ENCODE measurements at places on chromosomes 6 and 20.
A peak's percentile ranks its signal among the peaks of the same experiment; 100 is the strongest.

DNA sequence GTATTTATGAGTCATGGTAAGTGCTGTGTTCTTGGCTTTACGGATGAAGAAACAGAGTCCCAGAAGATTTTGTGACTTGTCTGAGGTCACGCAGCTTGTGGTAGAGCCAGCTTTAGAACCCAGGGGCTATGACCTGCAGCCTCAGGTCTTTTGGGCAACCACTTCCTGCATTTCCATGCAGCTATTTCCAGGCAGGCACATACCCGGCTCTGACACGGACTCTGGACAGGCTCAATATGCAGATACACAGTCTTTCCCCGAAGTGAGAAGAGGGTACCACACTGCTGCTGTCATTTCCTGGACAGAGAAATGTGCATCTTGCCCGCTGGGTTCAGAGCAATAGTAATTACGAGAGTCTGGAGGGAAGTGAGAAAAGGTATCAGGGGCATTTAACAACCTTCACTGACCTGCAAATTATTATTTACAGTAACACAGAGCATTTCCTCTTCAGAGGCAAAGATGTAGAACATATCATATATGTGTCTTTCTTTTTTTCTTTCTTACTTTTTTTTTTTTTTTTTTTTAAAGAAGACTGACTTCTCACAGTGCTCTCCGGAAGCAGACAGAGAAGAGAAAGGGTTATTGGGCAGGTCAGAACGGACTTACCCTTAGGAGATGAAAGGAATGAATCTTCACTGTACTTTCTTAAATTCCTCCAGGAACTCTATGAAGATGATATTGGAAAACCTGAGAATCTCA, 185.1 kb downstream of the CLIC5 start:
- peak; percentile 51 for DNase-seq

DNA sequence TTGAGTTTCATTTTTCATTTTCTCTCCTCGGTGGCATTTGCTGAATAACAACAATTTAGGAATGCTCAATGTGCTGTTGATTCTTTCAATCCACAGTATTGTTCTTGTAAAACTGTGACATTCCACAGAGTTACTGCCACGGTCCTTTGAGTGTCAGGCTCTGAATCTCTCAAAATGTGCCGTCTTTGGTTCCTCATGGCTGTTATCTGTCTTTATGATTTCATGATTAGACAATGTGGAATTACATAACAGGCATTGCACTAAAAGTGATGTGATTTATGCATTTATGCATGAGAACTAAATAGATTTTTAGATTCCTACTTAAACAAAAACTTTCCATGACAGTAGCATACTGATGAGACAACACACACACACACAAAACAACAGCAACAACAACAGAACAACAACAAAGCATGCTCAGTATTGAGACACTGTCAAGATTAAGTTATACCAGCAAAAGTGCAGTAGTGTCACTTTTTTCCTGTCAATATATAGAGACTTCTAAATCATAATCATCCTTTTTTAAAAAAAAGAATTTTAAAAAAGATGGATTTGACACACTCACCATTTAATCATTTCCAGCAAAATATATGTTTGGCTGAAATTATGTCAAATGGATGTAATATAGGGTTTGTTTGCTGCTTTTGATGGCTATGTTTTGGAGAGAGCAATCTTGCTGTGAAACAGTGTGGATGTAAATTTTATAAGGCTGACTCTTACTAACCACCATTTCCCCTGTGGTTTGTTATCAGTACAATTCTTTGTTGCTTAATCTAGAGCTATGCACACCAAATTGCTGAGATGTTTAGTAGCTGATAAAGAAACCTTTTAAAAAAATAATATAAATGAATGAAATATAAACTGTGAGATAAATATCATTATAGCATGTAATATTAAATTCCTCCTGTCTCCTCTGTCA, 88.1 kb downstream of the SNAP25 start:
- DNase-seq = no peak

DNA sequence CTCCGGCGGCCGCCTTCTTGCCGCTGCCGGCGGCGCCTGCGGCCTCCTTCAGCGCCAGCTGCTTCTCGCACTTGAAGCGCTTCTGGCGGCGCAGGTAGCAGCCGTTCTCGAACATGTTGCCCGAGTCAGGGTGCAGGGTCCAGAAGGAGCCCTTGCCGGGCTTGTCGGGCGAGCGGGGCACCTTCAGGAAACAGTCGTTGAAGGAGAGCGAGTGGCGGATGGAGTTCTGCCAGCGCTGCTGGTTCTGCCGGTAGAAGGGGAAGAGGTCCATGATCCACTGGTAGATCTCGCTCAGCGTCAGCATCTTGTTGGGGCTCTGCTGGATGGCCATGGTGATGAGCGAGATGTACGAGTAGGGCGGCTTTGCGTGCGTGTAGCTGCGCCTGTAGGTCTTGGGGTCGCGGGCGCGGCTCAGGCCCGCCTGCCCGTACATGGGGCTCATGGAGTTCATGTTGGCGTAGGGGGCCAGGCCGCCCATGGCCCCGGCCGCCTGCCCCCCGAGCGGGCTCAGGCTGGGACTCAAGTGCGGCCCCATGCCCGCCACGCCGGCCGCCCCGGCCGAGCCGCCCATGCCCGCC, 1.9 kb downstream of the FOXA2 start:
- DNase-seq = no peak

GRCh38 chr20:62728781-62729300, 20.2 kb downstream of the NTSR1 start:
- DNase-seq = no peak

DNA sequence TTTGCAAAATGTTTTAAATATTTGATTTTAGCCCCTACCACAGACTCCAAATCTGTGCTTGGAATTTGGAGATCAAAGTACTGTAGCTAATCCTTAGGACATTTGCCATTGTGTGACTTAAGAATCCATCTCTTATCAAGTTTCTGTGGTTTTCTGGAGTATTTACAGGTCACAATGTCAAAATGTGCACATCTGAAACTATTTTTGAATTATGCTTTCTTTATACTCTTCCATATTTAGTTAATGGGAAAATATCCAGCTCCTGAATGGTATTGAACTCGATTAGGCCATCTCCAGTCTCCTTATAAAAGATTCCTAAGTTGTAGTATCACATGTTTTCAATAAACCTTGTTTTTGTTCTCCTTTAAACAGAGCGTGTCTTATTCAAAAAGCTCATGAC, 162.5 kb downstream of the KHDC1L start:
- no peak for DNase-seq

DNA sequence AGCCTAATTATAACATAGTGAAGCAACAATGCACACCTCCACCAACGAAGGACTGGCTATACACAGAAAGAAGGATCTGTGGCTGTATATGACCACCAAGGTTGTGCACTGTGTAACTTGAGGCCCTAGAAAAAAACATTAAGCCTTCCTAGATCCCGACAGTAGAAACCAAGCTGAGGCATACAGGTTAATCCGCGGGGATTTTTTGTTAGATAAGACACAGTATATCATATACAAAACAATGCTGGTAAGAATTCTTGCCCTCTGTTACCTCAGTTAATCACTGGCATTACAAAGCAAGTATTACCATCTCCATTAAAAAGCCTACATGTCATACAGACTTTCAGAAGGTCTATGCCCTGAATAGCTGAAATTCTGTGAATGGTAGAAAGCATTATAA, 228.8 kb downstream of the TBC1D32 start:
- DNase-seq = no peak

- DNase-seq = no peak
Measured at GRCh38 chr6:33061987-33062386, 11.5 kb downstream of the HLA-DPA1 start.

DNA sequence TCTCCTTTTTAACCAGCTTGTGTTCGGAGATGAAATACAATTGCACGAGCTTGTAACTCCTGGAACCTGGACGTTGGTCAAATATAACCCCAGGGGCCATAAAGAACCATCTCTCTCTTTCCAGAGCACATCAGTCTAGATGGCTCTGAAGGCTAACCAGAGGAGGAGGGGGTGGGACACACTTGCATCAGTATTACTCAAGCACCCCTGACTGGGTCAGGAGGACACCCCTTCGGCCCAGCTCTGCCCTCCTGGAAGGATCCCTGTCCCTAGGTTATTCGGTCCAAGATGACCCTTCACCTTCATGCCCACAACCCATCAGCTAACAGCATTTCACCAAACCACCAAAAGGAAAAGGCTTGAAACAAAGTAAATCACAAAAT, 67.1 kb downstream of the FYN start:
- DNase-seq = no peak

GRCh38 chr6:150711584-150712504, 112.2 kb downstream of the PLEKHG1 start:
- no peak for DNase-seq

GRCh38 chr6:131022691-131023090, 40.4 kb downstream of the EPB41L2 start:
- no peak for DNase-seq

- DNase-seq = no peak
Measured at GRCh38 chr20:7285918-7286556, 518.6 kb downstream of the BMP2 start.

- no peak for DNase-seq
Measured at GRCh38 chr20:18011482-18011881, 42.7 kb downstream of the MGME1 start.

- DNase-seq = no peak
Measured at GRCh38 chr6:33857932-33858475, 54.2 kb upstream of the MLN start.

DNA sequence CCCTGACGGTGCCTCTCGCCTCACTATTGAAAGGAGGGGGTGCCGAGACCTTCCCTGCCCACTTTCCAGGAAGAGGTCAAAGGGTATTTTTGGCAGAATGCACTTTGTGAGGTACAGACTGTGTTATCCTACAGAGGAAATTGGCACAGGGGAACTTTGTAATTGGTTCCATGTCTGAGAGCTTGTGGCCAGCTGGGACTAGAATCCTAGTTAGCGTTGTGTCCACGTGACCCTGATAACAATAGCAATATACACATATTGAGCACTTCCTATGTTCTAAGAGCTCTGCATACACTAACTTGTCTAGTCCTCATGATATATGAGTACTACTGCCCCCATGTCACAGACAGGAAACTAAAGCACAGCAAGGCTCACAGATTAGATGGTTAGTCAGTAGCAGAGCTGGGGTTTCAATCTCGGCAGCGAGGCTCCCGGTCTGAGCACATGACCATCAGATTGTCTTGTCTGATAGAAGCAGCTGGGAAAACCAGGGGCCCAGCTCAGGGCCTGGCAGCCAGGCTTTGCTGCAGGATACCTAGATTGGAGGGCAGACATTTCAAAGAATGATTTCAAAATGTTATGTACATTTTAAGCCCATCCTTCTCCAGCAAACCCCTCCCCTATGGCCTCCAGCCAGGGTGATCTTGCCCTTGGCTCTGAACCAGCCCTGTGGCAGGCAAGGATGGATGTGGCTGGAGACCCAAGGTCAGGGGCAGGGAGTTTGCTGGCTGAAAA, 1.4 kb downstream of the MAPK13 start:
- DNase-seq = no peak

DNA sequence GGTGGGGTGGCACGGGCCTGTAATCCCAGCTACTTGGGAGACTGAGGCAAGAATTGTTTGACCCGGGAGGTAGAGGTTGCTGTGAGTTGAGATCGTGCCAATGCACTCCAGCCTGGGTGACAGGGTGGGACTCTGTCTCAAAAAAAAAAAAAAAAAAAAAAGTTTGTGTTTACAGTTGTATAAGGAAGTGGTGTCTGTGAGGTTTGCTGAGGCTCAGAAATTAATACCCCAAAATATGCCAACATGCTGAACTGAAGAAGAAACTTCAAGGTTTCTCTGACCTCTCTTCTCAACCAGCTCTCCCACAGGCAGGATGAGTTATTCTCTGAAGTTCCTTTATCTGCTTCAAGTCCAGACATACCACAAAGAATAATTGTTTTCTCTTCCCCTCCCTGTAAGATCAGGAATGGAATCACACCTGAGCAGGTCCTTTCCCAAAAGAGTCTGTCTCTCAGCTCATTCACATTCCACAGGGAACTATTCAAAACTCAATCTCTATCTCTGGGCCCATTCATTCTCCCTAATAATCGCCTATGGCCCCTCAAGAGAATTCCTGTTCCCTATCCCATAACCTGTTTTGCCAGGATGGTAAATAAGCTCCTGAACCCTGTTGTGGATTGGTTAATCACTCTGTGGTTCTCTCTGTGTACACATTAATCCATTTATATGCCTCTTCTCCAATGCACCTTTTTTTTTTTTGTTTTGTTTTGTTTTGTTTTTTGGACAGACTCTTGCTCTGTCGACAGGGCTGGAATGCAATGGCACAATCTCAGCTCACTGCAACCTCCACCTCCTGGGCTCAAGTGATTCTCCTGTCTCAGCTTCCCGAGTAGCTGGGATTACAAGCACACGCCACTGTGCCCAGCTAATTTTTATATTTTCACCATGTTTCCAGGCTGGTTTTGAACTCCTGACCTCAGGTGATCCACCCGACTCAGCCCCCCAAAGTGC, 17.4 kb upstream of the KIFC1 start:
- DNase-seq = no peak

DNA sequence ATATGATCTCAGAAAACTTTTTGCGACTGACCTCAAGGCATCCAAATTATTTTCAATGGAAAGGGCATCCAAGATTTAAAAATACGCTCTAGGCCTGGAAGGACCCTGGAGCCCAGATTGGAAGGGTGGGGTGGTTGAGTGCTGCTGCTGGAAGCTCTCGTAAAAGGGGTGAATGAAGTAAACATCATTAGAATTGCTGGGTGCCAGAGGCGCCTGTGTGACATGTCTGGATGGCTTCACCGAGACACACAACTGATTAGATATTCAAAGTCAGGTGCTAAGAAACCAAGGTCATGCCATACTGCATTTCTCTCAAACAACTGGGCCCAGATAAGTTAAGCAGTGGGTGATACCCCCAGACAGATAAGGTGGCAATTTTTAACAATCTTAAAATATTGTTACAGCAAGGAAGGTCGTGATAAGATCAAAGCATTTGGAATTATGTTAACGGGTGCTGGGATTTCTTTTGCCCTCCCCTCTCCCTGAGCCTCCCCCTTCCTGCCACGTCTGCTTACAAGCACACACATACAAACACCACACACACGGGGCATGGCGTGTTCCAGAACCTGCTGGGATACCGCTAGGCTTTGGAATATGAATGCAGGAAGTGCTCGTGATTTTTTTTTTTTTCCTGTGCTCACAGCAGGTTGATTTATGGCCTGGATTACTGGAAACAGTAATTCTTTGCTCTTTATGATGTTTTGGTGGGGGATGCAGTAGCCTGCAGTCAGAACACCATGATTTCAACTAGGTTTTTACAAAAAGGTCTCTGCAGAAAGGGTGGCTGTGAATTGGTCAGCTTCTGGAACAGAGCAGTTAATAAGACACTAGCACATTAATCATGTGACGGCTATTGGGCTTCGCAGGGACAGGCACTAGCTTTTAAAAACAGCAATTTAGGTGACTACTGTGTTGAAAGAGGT, 551.2 kb downstream of the QKI start:
- no peak for DNase-seq

- no peak for DNase-seq
Measured at GRCh38 chr6:46217671-46218131, 46.9 kb upstream of the ENPP5 start.
